Ovary (tissue), 10 donors: ENCODE measurements at places on chromosomes 1 and 21. TPM values are rescaled to one million over a fixed set of nuclear protein-coding genes. Genes with fewer than 3 reads are reported as not detected.

- H3K4me1 ChIP-seq, result peaks cover 6% of the 10 kb centered on the region
- peak overlapping the region; percentile 87 for H3K27ac ChIP-seq
- peak overlapping the region; percentile 45 for H3K4me3 ChIP-seq
- no peak for DNase-seq
- H3K27me3 ChIP-seq, result no peaks in the 10 kb centered on the region
- no peaks in the 10 kb centered on the region for H3K36me3 ChIP-seq
Observed at GRCh38 chr1:207958376-207959139, 47.6 kb upstream of the CD34 start.

GRCh38 chr1:149884433-149885338 is 14.7 kb upstream of the BOLA1 start:
- H3K27me3 ChIP-seq, result no peaks in the 10 kb centered on the region
- no peak for DNase-seq
- peak overlapping the region; percentile 80 for H3K4me3 ChIP-seq
- no peaks in the 10 kb centered on the region for H3K36me3 ChIP-seq

DNA sequence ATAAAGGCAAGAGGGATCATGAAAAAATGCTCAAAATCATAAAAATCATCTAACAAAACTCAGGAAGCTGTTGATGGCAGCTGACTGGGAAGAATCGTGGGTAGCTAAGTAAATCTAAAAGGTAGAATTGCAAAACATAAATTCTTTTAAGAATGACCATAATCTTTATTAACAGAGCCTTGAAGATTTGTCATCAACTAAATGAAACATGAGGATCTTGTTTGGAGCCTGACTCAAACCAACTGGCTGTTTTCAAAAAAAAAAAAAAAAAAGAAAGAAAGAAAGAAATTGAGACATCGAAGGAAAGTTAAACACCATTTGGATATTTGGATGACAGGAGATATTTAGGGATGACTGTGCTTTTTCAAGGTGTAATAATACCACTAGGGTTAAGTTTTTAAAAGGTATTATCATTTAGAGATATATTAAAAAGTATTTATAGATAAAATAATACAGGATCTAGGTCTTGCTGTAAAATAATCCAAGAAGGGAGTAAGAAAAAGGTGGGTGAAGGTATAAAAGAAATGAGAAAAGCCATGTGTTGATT is 48.6 kb downstream of the CD34 start:
- H3K27me3 ChIP-seq, result no peaks in the 10 kb centered on the region
- no peak overlapping the region for H3K4me3 ChIP-seq
- H3K27ac ChIP-seq, result no peak overlapping the region
- no peak for DNase-seq
- H3K4me1 ChIP-seq, result peaks cover 12% of the 10 kb centered on the region

DNA sequence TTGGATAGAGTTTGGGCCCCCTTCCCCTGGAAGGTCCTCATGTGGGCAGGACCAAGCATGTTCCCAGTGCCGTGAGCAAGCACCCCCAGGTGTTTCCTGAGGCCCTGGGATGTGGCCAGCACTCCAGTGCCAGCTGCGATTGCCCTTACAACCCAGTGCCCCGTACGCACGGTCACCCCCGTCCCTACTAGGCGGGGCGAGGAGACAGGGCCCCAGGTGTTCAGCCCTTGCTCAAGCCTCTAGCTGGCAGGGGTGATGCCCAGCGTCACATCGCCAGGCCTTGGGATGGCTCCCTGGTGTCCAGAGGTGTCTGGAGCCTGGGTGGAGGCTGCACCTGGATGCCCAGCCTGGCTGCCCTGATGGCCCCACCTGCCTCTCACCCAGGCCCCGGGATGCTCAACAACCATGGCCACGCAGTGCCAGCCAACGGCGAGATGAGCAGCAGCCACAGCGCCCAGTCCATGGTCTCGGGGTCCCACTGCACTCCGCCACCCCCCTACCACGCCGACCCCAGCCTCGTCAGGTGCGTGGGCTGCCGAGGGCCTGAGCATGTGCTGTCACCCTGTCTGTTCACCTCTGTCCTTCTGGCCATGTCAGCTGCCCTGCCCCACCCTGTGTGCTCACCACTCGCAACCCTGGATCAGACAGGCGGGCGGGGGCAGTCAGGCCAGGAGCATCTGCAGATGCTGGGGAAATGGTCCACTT is 21.6 kb upstream of the CCDC27 start:
- H3K27me3 ChIP-seq, result no peaks in the 10 kb centered on the region
- no peak overlapping the region for H3K4me3 ChIP-seq
- H3K27ac ChIP-seq, result no peak overlapping the region
- DNase-seq, result no peak

- no peak overlapping the region for H3K27ac ChIP-seq
- H3K4me1 ChIP-seq, result no peaks in the 10 kb centered on the region
- no peaks in the 10 kb centered on the region for H3K36me3 ChIP-seq
- no peaks in the 10 kb centered on the region for H3K27me3 ChIP-seq
Observed at GRCh38 chr1:187876775-187877174, 1048.0 kb downstream of the PLA2G4A start.

Gene KCNE2
- 0.45 TPM for total RNA-seq

GRCh38 chr1:184056921-184057555 is 5.5 kb downstream of the TSEN15 start:
- H3K4me1 ChIP-seq, result peaks cover 4% of the 10 kb centered on the region
- H3K36me3 ChIP-seq, result no peaks in the 10 kb centered on the region
- no peak overlapping the region for H3K27ac ChIP-seq
- no peaks in the 10 kb centered on the region for H3K27me3 ChIP-seq
- DNase-seq, result no peak

DNA sequence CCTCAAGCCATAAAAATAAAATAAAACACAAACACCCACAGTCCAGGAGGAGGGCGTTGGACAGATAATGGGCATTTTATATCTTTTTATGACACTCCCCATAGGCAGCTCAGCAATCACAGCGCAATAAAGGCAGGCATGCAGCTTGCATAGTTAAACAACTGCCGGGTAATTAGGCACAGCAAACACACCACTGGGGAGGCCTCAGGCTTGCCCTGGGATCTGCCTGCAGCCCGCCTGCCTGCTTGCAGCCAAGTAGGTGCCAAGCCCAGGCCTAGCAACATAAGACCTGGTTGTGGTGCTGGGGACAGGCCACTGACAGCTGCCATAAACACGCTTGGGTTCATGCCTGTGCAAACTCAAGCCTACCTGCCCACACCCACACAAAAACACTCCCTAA is 54.2 kb downstream of the DMAP1 start:
- no peak overlapping the region for H3K27ac ChIP-seq
- DNase-seq, result no peak
- no peaks in the 10 kb centered on the region for H3K36me3 ChIP-seq
- peaks cover under 1% of the 10 kb centered on the region for H3K4me1 ChIP-seq
